ENCODE measurements at places on chromosomes 2 and 18.

GRCh38 chr2:216492597-216493333, 5.9 kb upstream of the RPL37A start:
- no peak for DNase-seq

DNA sequence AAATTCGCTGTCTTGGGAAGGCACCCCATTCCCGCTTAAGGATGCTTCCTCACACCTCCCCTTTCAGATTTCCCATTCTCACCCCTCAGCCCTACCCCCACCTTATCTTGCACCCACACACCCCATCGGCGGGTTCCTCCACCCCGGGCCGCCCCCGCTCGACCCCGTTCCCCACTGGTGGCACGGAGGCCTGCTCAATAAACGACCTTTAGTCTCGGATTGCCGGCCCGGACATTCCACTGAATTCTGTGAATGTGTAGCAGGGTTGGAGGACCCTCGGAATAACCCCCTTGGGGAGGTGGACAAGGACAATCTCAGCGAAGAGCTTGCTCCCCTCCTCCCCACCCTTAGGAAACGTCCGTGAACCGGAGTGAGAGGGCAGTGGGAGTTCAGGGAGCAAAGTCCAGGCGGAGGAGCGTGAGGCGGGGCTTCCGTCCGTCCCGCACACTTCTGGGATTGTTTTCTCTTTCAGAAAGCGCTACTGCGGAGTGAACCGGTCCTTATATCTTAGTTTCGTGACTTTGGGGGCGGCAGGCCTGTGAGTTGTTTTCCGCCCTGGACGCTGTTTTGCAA, 2.8 kb upstream of the LBX2 start:
- no peak for DNase-seq

GRCh38 chr2:217026569-217026968, 166.7 kb upstream of the TNP1 start:
- DNase-seq: no peak

DNA sequence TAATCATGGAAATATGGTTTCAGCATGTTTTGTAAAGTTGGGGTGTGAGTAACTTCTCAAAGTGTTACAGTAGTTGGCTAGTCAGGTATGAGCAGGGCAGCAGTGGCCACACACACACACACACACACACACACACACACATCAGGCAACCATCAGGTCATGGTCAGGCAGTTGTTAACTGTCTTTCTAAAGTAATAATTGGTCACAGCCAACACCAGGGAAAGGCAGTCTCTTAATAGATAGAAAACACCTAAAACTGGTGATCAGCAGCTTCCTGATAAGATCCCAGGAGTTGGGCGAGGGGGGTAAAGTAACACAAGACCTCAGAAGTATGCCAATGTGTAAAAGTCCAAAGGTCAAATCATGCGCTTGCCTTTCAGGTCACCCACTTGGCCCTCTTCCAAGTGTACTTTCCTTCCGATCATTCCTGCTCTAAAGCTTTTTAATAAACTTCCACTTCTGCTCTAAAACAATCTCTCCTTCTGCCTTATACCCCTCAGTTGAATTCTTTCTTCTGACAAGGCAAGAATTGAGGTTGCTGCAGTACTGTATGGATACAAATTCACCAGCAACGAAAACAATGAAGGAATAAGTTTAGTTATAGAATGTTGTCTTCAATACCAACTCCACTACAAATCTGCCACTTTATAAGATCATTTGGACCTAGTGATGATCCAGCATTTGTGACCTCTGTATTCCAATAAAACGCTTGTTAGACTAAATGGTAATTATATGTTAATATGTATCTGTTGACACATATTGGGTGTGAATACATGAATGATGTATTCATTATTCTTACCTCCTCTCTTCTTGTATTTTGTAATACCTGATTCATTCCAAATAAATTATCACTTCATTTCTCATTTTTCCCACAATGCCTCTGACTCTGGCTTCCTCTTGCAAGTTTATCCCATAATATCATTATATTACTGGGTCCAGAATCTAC, 254.3 kb downstream of the METTL4 start:
- DNase-seq: no peak

- no peak for DNase-seq
Measured at GRCh38 chr18:13422541-13423147, 204.1 kb downstream of the LDLRAD4 start.

- DNase-seq: peak; percentile 83
Measured at GRCh38 chr2:156332534-156333273, at the start of gene NR4A2. TSS of gene NR4A2 (minus strand) at chr2:156332721. CDS start at chr2:156330186, 2,535 bp downstream.

DNA sequence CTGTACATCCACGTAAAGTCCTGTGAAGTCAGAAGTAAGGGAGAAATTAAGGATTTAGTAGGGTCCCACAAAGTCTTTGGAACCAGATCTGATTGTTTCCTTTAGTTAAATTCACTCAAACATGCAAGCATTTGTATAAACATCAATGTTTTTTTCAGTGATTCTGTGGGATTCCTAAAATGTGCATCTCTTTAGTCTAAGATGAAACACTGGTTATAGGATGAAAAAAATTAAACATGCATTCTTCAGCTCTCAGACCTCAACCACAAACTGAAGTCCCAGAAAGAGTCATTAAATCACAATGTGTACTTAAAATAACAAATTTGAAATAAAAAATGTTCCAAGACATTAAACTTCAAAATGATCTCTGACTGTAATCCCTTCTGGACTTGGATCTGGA, 76.5 kb upstream of the APCDD1 start:
- DNase-seq: no peak

- DNase-seq: no peak
Measured at GRCh38 chr2:83956991-83957390, 502.1 kb downstream of the SUCLG1 start.

GRCh38 chr2:161241894-161242293, 66.3 kb upstream of the PSMD14 start:
- DNase-seq: no peak

DNA sequence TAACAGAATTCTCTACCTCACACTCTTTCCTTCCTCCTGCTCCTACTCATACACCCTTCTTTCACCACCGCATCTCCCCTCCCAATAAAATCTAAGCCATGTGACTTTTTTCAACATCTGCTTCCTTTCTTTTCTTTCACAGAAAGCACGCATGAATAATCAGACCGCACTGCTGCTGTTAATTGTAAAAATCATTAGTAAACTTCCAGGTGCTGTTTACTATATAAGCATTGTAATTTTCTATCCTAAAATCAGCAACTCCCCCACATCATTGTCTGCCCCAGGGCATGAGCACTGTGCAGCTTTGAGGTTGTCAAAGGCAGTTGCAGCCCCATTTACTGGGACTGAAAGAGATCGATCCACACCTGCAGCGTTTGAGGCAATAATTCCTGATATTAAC, 782.6 kb upstream of the ID2 start:
- DNase-seq: no peak

GRCh38 chr2:72293620-72294019, 146.0 kb upstream of the CYP26B1 start:
- no peak for DNase-seq

GRCh38 chr18:52060607-52061304, 279.2 kb upstream of the DCC start:
- no peak for DNase-seq

DNA sequence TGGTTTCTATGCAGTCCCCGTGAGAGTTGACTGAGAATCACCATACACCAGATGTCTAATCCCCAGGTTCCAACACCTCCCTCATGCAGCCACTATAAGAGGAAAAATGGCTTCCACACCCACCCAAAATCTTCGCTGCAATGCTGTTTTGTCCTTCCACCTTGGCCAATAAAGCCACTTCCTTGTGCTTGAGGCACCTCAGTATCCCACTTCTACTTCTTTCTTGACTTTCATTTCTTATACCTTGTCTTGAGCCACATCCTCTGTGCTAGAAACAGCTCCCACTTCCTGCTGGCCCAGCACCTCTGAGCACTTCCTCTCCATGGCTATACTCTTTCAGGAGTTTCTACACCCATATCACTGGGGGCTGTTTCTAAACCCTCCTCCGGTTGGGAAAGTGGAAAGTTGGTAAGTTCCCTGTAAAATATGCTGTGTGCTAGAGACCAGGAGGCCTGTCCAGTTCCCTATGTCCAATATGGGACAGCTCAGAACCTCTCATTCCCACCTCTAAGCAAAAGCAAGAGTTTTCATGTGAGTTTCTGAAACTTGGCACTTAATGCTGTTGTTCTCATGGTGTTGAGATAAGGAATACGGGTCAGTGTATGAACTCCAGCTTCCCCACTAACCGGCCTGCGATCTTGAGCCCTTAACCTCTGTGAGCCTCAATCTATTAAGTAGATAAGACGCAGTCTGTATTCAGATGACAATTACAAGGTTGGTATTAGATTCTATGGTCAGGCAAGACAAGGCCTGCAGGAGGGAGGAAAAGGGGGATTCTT, 209.1 kb upstream of the ID2 start:
- DNase-seq: no peak

DNA sequence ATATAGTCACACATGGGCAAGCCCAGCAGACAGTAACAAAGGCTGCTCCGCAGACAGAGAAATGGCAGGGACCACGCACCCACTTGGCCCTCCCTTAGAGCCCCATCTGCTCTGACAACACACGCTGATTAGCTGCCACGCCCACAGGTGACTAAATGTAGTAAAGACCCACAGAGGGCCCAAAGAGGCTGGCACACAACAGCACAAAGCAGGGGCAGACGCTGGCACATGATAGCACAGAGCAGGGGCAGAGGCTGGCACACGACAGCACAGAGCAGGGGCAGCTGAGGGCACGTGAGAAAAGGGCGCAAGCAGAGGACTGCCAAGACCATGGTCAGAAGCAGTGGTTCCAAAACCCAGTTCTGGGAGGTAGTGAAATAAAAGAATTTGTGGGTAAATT, 10.6 kb downstream of the AFG3L2 start:
- no peak for DNase-seq

GRCh38 chr2:241183221-241183620, 5.3 kb upstream of the ANO7 start:
- no peak for DNase-seq

DNA sequence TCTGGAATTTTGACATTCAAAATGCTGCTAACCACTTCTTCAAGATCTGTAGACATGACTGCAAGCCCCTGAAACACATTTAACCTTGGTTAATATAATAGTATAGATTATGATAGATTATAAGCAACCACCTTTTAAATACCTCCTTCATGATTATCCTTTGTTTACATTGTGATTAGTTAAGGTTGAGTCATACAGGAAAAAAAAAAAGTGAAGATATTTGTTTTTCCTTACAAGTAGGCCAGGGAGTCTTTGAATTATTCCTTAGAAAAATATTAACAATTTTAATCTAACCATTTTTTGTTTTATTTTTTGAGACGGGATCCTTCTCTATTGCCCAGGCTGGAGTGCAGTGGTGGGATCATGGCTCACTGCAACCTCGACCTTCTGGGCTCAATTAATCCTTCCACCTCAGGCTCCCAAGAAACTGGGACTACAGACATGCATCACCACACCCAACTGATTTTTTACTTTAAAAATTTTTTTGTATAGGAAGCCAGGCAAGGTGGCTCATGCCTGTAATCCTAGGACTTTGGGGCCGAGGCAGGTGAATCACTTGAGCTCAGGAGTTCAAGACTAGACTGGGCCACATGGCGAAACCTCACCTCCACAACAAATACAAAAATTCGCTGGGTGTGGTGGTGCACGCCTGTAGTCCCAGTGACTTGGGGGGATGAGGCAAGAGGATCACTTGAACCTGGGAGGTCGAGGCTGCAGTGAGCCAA, 99.4 kb downstream of the SLC39A10 start:
- DNase-seq: no peak

DNA sequence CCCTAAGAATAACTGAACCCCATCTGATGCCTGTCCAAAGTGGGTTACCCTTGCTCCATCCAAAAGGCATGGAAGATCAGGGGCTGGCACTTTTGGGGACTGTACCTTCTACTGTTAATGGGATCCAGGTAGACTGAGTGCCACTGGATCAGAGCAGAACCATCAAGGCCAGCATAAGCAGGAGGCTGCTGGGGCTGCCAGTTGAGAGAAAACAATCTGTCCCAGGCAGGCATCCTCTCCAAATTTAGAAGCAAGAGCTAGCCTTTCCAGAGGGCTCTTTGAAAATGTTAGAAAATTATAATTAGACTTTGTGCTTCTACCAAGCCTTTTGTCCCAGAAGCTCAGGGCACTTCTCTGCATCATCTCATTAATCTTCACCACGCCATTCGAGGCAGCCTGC, 245.6 kb downstream of the CDH20 start:
- DNase-seq: no peak

GRCh38 chr2:189249901-189250300, 70.3 kb upstream of the COL5A2 start:
- no peak for DNase-seq

- DNase-seq: no peak
Measured at GRCh38 chr2:15808944-15809343, 131.4 kb upstream of the MYCN start.

DNA sequence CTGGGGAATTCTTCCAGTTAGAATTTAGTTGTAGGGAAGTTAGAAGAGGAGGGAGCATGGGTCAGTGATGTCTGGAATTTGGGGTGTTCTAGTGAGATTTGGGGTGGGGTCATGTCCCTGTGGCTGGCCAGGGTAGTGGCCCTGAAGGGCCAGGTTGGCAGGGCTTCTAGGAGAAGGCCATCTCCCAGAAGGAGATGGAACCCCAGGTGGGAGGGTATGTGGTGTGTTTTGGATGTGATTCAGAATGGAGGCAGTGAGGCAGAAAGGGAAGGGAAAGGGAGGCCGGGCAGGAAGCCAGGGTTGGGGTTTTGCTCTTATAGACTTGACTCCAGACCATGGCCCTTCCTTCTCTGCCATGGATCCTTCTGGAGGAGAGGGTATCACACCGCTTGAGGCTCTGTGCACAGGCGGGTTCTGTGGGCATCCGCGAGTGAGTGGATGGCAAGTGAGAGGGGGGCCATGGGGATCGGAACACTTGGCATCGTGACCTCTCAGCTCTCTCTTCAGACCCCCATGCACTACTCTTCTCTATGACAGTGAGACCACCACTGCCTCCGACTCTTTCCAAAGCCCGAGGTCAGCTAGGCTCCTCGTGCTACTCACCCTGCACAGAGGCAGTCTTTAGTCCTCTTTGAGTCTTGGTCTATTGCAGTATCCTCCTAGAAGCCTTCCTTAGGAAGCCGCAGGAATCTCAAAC, 7.3 kb downstream of the GREB1 start:
- DNase-seq: no peak

- no peak for DNase-seq
Measured at GRCh38 chr2:26072925-26073768, 39.3 kb downstream of the RAB10 start.

- no peak for DNase-seq
Measured at GRCh38 chr2:204663816-204664425, 118.6 kb downstream of the PARD3B start.

DNA sequence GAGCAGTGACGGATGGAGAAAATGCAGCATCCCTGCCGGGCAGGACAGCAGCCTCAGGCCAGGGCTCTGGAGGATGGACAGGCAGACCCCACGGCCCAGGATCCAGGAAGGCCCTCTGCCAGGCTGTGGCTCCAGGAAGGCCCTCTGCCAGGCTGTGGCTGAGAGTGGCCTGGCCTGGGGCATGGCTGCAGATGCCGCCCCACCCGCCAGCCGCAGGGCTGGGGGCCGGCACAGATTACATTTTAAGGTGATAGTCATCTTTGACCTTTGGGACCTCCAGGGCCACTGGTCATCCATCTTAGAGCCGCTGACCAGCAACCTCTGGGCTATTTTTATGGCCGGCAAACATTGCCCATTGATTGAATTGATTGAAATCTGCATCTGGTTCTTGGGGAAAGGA, 98.0 kb upstream of the BOD1L2 start:
- DNase-seq: no peak

GRCh38 chr18:57376503-57376902, 24.1 kb downstream of the ST8SIA3 start:
- no peak for DNase-seq
